Stimulated activated CD4-positive, alpha-beta T cell treated with anti-CD3 and anti-CD28 coated beads, TNF-alpha, amount 100 ng/mL, for 1 hour (primary cell): ENCODE measurements at places on chromosomes 5 and 9.

DNA sequence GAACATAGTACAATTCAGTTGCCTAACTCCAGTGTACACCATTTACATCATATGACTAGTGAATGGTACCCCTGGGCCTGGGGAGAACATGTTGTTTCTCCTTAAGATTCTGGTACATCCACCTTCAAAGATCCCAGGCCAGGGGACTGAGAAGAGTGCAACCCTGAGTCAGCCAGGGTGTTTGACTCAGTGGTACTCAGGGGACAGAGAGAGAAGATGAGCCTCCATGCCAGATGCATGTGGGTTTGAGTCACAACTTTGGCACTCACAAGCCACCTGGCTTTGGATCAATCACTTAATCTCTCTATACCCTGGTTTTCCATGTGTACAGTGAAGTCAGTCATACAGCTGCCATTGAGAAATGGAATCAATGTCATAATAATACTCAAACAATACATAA, 53.7 kb downstream of the MAP1B start:
- no peak for DNase-seq

DNA sequence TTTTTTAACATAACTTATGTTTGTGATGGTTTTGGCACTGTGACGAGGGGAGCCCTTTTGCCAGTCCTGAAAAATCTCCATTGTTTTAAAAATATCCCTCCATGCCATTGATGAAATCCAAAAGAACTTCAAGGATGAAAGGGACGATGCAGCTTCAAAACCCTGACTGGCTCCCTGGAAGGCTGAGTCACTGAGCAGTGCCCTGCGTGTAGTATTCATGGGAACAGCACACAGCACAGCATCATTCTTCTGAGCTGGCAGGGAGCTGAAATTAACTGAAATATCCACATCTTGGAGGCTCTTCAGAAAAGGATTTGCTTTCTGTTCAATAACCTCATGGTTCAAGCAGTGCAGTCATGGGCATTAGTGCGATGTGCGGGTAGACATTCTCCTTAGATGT, 29.7 kb downstream of the PDE4D start:
- DNase-seq = no peak

DNA sequence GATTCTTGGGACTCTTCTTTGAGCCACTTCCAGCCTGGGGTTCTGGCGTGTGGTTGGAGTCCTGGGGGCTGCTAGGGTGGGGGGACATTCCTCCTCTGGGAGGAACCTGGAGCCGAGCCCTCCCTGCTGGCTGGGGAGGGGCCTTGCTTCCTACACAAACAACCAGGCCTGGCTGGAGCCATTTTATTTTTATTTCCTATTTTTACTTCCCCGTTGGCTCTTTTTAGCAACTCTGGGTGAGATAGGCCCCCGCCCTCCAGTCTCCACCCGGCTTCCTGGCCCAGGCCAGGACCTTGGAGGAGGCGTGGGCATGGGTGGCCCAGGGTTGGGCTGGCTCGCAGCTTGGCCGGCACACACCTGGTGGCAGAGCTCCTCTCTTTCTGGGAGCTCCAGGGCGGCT, 15.1 kb downstream of the RXRA start:
- no peak for DNase-seq

GRCh38 chr5:42306287-42306686, 117.0 kb upstream of the GHR start:
- DNase-seq = no peak

DNA sequence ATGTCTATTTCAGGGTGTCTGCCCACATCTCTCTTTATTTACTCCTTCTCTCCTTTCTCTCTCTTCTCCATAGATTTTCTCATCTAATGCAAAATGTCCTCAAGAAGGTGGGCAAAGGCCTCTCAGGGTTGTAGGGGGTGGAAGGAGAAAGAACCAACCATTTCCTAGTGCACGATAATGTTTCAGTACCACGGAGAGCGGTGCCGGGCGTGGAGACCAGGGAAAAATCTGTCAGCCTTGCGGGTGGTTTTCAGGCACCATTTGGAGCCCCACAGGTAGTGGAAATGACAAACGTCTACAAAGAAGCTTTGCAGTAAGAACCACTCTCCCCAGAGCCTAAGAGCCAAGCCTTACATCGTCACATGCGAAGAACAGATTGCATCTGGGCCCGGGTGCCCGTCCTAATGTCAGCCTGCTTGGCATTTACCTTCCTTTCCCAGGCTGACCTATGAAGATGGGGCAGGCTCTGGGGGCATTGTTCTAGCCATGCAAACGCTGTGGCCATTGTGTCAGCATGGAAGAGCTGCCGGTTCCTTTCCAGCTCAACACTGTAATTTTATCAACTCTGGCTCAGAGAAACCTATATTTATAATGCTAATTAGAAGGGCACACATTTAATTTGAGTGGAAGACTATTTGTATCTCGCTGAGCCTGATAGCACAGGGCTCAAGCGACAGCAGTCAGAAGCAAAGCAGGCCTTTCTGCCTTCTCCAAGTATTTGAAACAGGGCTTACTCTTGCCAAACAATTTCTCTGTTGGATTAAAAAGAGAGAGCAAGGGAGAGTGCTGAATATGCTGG, 430.1 kb upstream of the WWC1 start:
- no peak for DNase-seq

DNA sequence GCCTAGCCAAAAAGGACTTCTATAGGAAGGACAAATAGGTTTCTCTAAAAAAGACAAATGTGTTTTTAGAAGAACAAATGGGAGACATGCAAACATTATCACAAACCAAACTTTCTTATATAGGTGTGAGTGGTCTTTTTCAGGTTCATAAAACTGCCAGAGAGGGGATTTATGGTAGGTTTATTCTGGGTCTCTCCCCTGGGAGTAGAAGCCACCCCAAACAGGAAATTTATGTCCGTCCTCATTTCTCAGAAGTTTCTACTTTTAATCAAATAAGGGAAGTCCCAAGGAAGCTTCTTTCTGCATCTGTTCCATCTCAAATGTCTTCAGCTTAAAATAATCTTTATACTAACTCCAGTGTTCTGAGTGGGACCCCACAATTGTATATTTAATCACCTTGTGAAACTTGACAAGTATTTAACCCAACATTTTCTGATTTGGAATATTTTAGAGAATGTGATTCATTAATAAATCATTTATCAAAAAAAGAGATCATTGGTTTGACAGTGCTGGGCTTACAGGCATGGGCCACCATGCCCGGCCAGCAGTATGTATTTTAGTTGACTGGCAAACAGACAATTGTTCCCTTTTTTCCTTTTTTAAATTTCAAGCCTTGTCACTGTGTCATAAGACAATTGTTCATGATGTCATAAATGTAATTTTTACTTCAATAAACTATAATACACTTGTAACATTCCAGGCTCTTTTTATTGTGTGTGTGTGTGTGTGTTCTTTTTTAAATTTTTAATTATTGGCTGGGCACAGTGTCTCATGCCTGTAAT, 44.6 kb upstream of the GLDC start:
- no peak for DNase-seq

DNA sequence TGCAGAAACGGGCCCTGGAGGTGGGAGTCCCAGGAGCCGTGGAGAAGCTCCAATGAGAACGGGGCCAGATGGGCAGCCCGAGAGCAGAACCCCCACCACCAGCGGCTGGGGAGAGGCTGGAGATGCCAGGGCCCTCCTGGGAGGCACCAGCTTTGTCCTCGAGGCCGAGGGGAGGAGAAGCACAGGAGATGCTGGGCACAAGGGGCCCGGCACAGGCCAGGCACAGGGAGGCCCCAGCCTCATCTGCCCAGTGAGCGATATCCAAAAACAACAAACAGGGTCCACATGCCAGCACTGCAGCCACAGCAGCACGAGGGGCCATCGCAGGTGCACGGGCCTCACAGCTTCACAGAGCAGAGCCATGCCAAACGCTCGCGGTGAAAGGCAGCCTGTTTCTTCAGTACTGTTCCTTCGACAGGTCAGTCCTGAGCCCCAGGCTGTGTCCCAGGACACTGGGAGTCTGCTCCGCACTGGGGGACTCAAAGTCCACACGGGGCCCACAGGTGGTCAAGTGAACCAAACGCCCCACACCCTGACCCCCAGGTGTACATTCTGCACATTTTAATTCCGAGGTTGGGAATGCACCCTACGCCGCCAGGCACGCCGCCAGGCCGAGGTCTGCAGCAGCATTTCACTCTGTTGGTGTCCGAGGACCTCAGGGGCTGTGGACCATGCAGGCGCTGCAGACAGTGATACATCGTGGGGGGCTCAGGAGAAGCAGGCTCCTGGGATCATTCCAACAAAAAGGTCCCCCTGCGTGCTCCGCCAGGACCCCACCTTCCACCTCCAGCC, 9.5 kb downstream of the LPCAT1 start:
- no peak for DNase-seq

DNA sequence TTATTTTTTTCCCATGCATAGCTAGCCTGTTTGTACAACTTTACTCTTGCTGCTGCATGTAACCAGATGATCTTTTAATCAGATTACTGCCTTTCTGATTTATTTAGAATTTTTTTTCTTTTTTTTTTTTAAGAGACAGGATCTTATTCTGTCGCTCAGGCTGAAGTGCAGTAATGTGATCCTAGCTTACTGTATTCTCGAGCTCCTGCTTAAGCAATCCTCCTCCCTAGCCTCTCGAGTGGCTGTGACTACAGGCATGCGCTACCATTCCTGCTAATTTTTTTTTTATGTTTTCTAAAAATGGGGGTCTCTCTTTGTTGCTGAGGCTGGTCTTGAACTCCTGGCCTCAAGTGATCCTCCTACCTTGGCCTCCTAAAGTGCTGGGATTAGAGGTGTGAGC, 9.6 kb downstream of the DCP2 start:
- no peak for DNase-seq

DNA sequence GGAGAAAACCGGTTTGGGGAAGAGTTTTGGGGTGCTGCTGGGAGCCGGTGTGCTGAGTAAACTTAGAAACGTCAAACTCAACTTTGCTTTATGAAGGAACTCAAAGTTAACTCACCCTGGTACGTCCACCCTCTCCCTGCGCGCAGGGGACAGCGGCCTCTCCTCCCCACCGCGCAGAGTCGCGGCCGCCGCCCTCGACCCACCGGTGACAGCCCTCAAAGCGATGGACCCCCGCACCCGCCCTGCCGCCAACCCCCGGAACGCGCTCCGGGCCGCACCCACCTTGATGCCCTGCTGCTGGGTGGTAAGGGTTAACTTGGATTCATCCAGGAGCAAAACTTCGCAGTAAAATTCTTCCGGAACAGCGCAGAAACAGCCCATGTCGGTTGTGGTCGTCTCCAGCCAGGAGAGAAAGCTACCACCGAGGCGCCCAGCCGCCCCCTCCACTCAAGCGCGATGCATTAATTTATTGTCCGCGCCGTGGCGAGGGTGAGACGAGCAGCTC, 366 bp downstream of the EPB41L4A start:
- DNase-seq = no peak

GRCh38 chr9:35691334-35691650, 1.6 kb upstream of the TPM2 start:
- no peak for DNase-seq

- DNase-seq = no peak
Observed at GRCh38 chr5:123875561-123876275, 363.7 kb downstream of the CSNK1G3 start.

GRCh38 chr5:142515036-142515435, 170.9 kb downstream of the FGF1 start:
- DNase-seq = no peak

DNA sequence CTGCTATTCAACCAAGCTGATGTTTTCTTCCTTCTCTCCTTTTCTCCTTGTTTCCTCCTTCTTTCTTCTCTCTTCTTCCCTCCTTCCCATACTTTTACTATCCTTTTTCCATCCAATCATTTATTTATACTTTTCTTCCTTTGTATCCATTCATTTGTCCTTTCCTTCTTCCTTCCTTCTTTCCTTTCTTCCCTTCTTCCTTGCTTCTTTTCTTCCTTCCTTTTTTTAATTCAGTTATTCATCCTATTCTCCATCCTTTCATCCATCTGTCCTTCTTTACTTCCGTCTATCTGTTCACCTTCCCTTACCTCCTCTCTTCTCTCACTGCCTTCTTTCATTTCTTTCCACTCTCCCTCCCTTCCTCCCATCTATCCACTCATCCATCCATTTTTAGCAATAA, 24.0 kb upstream of the PPARGC1B start:
- DNase-seq = no peak
